Spinal cord (tissue), 10 donors: ENCODE measurements at places on chromosomes 16 and 17.

DNA sequence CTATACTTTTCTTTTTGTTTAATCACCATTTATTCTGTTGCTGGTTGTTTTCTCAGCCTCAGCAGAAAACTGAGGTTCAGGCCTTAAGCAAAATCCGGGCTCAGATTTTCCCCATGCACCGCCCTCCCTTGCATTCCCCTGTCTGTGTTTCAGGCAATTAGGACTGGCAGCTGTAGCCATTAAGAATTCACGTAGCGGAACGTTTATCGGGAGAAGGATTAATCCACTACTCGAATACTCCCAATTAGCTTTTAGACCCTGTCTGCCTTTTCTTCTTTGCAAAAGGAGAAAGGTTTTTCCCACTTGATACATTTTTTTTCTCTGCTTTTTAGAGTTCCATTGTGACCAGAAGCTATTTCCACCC, 173.1 kb downstream of the RPTOR start:
- DNase-seq: peak; percentile 93

DNA sequence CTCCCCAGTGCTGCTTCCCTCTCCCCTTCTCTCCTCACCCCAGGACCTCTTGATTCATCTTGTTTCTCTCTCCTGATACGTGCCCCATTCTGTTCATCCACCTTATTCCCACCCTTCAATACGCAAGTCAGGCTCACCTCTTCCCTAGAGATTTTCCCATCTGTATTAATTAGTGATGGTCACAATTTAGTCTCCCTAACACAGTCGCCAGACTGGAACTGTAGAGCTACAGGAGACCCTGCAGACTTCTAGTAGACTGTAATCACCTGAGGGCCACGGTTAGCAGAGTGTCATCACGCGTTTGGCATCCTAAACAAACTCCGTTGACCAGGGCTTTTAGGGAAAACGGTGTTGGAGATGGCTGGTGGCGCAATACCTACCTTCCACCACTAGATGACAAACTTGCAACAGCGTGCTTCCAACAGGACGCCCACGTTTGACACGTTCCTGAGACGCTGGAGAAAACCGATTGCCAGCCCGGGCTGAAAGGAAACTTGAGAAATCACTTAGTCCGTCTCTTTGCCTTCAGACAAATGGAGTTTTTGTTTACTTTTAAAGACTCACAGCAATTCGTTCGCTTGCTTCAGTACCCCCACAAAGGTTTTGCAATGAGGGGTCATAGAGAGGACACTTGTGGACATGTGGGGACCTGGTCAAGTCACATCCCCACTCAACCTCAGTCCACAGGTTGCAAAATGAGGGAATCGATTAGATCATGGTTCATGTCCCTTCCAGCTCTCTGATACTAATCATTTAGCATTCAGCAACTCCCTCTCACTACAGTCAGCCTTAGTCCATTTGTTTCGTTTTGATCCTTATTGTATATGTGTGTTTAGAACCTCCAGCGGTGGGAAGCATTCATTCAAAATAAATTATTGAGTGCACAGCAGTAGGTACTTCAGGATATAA, 20.6 kb downstream of the MYL4 start:
- DNase-seq: peak; percentile 68

GRCh38 chr16:15487336-15488284, 53.2 kb downstream of the BMERB1 start:
- no peak for DNase-seq

DNA sequence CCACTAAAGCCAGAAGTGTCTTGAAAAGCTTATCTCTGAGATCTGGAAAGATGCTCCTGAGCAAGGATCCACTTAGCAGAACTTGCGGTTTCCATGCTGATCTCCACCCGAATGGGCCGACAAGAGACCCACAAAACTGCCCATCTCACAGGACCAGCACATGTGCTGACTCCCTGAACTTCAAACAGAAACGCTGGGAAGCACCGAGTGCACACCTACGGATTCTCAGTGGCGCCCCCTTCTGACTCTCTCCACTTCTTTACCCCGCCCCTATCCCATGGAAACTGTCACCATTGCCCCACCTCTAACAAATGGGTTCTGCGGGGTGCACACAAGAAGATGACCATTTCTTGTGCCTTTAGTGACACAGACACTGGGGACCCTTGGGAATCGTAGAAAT, 21.4 kb downstream of the CDRT4 start:
- no peak for DNase-seq

- peak; percentile 54 for DNase-seq
Observed at GRCh38 chr16:2223942-2224486, 623 bp downstream of the E4F1 start.

GRCh38 chr17:74800531-74800930, 24.4 kb upstream of the NAT9 start:
- DNase-seq: no peak

DNA sequence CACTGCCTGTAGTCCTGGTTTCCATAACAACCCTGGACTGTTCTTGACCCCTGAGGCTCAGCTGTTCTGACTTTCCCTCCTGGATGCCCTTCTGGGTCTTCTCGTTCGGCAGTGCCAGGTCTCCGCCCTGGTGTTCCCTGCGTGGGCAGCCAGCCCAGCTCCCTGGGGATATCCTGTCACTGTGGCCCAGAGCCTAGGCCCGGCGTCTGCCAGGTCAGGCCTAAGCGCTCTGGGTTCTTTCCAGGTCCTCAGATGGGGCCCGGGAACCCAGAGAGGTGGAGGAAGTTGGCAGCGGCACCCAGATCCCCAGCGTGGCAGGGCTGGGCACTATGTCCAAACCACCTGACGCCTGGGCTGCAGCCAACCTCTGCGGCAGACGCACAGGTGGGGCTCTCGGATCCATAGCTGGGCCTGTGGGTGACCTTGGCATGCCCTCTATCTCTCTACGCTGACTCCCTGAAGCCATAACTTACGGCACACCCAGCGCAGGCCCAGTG, 12.5 kb upstream of the ATP2A3 start:
- no peak for DNase-seq

GRCh38 chr17:55432358-55433028, 10.9 kb upstream of the MMD start:
- no peak for DNase-seq

DNA sequence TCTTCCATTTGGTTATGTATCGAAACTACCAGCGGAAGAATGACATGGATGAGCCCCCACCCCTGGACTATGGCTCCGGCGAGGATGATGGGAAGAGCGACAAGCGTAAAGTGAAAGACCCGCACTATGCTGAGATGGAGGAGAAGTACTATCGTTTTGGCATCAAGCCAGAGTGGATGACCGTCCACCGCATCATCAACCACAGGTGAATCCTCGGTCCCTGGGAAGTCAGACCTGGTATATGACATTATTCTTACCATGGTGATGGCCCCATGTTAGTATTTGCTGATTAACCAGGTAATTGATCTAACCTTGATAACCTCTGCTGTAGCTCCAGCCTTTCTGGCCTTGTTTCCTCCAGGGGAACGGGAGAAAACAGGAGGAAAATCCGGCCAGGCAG, 8.5 kb downstream of the CHD3 start:
- no peak for DNase-seq
